ENCODE measurements at places on chromosomes 11 and 22. TPM values are rescaled to one million over a fixed set of nuclear protein-coding genes. Genes with fewer than 3 reads are reported as not detected.
A peak's percentile ranks its signal among the peaks of the same experiment; 100 is the strongest.

Gene IGSF9B
- 0.24 TPM for total RNA-seq

Gene UPK3A
- total RNA-seq, result not detected

Gene OR10A2
- not detected for total RNA-seq

Gene CACNA1I
- not detected for total RNA-seq

Gene RBFOX2
- 179 TPM for total RNA-seq

Gene BRSK2
- total RNA-seq, result 0.21 TPM

Gene MOGAT2
- not detected for total RNA-seq

Gene OR52A1
- not detected for total RNA-seq

Gene RAG2
- total RNA-seq, result not detected

Gene ZNF280A
- total RNA-seq, result not detected

Gene ZNF143
- total RNA-seq, result 21.0 TPM

Gene OR6A2
- not detected for total RNA-seq

Gene LDLRAD3
- 24.2 TPM for total RNA-seq

- no peak for DNase-seq
Measured at GRCh38 chr11:64897381-64898075, 19.1 kb upstream of the EHD1 start.

DNA sequence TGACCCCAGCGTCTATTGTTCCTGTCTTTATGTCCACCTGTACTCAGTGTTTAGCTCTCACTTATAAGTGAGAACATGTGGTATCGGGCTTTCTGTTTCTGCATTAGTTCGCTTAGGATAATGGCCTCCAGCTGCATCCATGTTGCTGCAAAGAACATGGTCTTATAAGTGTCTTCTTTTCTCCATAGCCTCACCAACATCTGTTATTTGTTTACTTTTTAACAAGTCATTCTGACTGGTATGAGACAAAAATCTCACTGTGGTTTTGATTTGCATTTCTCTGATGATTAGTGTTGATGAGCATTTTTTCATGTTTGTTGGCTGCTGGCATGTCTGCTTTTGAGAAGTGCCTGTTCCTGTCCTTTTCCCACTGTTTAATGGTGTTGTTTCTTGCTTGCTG is 21.7 kb upstream of the SLN start:
- DNase-seq, result no peak

DNA sequence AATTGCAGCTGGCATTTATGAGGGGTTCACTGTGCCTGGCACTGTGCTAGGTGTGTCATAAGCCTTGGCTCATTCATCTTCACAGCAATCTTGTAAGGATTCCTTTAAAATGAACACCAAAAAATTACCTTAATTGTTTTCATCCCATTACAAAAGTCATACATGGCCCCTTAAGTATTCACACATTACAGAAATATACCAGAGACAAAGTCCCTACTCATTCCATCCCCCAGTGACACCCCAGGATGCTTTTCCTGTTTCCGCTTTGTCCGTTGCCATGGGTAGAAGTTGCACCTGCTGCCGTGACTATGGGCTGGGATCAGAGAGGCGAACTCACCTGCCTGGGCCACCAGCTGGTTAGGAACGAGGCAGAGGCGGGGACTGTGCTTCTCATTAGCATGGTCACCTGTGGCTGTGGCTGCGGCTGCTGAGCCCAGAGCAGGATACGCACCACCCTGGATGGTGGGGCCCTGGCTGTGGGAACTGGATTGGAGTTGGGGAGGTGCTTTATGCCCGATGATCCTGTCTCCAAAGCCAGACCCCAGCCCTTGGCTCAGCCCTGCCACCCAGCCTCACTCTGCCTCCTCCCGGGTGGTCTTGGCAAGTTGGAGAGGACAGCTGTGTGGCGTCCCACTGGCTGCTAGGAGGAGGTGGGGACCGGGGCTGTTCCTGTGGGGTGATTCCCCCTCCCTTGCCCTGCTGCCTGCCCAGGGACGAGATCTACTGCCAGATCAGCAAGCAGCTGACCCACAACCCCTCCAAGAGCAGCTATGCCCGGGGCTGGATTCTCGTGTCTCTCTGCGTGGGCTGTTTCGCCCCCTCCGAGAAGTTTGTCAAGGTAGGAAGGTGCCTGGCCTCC is 60.8 kb downstream of the MYO7A start:
- no peak for DNase-seq

- DNase-seq, result no peak
Measured at GRCh38 chr11:123585706-123586105, 68.7 kb downstream of the SCN3B start.

GRCh38 chr22:31173386-31174145 is 13.6 kb downstream of the RNF185 start:
- DNase-seq, result peak; percentile 63

DNA sequence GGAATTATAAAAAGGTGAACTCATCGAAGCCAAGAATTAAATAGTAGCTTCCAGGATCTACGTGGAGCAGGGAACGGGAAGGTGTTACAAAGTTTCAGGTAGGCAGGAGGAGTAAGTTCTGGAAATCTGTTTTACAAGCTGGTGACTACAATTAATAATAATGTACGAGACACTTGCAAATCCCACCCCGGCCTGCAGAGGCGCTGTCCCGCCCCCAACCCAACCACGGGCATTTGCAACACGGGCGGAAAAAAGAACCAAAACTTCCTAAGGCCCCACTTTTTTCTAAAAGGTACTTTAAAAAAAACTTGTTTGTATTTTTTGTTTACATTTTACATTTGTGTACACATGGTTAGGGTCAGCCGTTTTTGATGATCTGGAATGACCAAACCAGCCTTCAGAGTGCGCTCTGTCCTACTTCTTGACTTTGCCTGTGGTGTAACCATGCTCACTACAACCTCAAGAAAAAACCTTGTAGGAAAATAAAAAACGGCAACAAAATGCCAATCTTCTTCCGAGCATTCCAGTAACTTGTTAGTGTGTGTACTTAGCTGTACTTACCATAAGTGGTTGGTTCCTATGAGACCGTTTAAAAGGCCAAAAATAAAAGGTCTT is 449.6 kb upstream of the B3GAT1 start:
- DNase-seq, result no peak

DNA sequence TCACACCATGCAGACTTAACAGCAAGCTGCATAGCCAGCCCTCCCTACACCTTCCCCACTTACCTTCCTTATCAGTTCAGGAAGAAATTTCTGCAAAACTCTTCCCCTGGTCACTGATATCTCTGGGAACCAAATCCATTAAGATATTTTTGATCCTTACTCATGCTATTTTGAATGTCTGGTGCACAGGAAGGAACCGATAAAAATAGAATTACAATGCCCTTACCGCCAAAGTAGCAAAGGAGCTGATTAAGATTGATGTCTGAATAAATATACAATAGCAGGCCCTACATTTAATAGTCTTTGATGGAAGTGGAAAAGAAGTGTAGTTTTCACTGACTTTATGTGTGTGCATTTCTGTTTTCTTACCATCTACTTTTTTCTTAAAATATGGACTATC is 117.3 kb downstream of the MPPED2 start:
- no peak for DNase-seq

DNA sequence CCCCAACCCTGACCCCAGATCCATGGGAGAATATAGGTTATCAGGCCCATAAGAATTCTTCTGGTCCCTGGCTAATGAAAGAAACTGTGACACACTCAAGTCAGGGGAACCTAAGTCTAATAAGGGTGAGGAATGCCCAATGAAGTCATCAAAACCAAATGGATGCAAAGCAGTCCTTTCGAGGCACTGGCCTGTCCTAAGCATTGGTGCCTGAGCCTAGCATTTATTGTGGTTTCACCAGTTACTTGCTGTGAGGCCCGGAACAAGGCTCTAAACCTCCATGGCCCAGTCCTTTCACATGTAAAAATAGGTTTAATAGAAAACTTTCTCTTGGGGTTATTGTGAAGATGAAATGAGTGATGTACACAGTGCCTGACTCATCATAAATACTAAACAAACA is 712.6 kb downstream of the DLG2 start:
- DNase-seq, result no peak

- no peak for DNase-seq
Measured at GRCh38 chr11:129739339-129739738, 76.3 kb upstream of the TMEM45B start.

GRCh38 chr11:78397398-78397797 is 20.2 kb downstream of the GAB2 start:
- peak; percentile 45 for DNase-seq

- no peak for DNase-seq
Measured at GRCh38 chr22:38981005-38981991, 849 bp upstream of the APOBEC3B start.

- DNase-seq, result no peak
Measured at GRCh38 chr22:50139843-50140415, 30.6 kb upstream of the PANX2 start.

- no peak for DNase-seq
Measured at GRCh38 chr11:14861680-14862079, 30.4 kb downstream of the CYP2R1 start.

- DNase-seq, result peak; percentile 73
Measured at GRCh38 chr11:23540101-23540561, 679.9 kb upstream of the CCDC179 start.

- peak; percentile 59 for DNase-seq
Measured at GRCh38 chr11:44942029-44942955, 8.4 kb downstream of the TP53I11 start.

GRCh38 chr11:72935700-72936099 is 121.5 kb downstream of the ATG16L2 start:
- no peak for DNase-seq

- DNase-seq, result no peak
Measured at GRCh38 chr11:68683536-68684384, 584 bp upstream of the GAL start.

DNA sequence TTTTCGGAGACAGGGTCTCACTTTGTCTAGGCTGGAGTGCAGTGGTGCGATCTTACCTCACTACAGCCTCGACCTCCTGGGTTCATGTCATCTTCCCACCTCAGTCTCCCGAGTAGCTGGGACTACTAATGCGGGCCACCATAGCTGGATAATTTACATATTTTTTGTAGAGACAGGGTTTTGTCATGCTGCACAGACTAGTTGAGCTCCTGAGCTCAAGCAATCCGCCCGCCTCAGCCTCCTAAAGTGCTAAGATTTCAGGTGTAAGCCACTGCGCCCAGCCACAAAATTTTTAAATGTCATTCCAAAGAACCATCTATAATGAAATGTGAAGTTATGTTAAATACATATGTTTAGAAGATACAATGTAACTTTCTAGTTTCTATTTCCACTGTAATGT is 4747.7 kb upstream of the OR11H1 start:
- no peak for DNase-seq

DNA sequence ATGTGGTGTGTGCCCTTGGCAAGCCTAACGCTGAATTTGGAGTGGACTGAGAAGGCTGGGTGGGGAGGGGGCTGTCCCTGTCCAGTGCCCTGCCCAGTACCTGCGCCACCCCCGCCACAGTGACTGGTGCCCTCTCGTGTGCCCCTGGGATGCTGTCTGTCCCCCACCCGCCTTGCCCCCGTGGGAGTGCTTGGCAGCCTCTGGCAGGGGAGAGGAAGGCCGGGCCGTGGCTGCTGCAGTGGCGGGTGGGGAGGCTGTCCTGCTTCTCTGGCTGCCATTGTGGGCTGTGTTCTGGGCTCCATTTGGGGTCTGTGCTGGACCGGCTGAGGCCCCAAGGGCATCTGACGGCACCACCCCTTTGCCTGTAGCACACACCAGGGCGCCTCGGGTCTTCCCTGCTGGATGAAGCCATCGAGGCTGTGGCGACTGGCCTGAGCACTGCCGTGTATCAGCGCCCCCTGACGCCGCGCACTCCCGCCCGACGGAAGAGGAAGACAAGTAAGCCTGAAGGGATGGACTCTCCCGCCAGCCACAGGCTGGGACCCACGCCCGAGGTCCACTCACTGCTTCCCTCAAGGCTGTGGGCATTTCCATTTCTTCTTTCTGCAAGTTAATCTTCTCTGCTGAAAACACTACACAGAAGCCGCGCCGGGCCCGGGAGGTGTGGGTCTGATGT is 17.6 kb downstream of the IRF7 start:
- no peak for DNase-seq

DNA sequence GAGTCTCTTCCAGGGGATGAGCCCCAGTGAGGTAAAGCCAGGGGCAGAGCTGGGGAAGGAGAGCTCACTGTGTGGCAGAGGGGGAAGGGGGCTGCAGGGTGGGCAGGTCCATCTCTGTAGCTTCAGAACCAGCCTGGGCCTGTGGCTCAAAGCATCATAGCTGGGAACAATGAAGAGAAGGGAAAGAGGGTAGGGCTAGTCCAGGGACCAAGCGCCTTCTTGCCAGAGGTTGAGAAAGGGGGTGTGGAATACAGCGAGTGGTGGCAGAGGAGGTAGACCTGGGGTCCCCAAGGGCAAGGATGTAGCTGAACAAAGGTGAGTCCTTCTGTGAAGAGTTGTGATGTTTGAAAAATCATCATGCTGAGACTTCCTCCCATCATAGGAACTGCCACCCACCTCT is 1.2 kb upstream of the PLA2G3 start:
- no peak for DNase-seq

DNA sequence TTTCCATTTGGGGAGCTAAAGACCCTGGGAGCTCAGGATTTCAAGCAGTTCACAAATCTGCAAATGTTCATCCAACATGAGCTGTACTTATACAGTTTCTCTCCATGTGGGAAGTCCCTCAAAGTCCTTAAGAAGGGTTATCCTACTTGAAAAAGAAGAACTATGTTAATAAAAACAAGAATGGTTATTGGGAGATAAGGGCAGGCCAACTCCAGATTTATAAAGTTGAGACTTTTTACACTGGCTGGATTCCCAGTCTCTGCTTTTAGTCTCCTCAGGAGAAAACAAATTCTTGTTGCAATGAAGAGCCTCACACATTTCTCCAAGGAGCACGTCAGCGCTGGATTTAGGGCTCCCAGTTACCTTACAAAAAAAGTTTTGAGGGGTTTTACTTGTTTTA is 34.2 kb upstream of the CTTN start:
- DNase-seq, result no peak

- no peak for DNase-seq
Measured at GRCh38 chr22:39621826-39622225, 51.3 kb downstream of the CACNA1I start.

GRCh38 chr22:35915477-35916013 is 113.1 kb downstream of the RBFOX2 start:
- peak; percentile 49 for DNase-seq

- no peak for DNase-seq
Measured at GRCh38 chr11:122743097-122743741, 87.7 kb downstream of the UBASH3B start.
